Chondrocyte (in vitro differentiated cells): ENCODE measurements at places on chromosomes 11 and 22. TPM values are rescaled to one million over a fixed set of nuclear protein-coding genes. Genes with fewer than 3 reads are reported as not detected.

Gene ART1
- total RNA-seq = not detected in 3 replicates

Gene LRP4
- 7.0 to 14.8 TPM (median 7.1 TPM) in 3 replicates for total RNA-seq

DNA sequence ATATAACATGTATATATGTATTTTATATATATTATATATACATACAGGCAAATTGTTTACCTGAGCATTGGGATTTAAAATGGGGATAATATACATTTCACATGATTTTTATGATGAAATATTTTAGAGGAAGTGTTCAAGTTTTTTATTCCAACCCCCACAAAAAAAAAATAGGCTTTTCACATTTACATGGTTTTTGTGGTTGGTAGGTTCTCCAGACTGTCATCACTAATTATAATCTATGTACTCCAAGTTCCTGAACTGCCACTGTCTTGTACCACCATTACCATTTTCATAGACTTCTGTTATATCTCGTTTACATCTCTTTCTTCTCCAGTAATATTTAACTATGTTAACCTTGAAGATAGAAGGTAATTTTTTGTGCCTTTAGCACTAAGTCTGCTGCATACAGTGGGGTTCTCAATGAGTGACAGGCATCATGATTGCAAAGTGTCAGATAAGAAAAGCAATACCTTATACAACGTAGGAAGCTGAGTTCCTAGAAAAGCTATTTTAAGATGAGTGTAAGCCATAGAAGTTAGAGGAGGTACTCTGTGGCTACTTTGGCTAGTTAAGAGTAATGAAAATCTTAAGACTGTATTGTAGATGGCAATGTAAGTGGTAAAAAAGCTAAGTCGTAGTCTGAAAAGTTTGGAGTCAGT lies 5.2 kb downstream of the TMEM126A start:
- H3K27ac ChIP-seq = no peak overlapping the region
- no peak overlapping the region for H3K4me3 ChIP-seq
- no peak for DNase-seq
- H3K4me1 ChIP-seq = peaks cover 16% of the 10 kb centered on the region
- peaks cover 10% of the 10 kb centered on the region for H3K36me3 ChIP-seq

DNA sequence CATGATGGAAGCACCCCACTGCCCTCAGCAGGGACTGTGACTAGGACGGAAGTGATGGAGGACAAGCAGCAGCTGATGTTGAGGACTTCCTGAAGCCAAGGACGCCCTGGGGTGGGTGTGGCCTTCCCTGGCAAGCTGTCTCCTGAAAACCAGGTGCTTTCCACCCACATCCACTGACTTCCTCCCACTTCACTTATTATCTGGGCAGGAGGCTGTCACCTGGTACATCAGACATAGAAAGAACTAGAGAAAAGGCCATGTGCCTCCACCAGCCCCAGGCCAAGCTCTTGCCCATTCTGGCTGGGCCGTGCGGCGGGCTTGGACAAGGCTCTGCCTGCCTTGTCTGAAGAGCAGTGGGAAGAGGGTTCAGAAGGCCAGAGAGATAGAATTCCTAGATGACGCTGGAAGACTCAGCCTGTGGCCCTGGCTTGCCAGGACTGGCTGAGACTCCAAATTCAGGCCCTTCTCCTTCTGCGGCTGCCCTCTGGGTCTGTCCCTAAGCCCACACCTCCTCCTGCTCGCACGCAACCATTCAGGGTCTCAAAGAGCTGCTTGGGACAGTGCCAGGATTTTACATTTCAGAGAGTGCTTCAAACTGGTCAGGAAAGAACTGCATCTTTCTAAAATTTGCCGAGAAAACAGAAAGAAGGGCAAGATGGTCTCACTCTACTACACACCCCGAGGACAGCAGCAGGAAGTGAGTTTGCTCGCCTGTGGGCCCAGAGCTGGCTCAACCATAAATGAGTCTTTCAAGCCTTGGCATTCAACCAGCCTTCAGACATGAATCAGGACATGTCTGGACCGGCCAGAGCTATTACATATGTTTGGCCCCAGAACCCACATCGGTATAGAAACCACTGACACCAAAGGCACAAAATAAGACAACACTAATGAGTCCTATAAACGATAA lies 13.3 kb downstream of the ARHGAP1 start:
- H3K27ac ChIP-seq = peak overlapping the region; percentile 64
- H3K4me1 ChIP-seq = peaks cover 30% of the 10 kb centered on the region
- peaks cover 18% of the 10 kb centered on the region for H3K36me3 ChIP-seq
- no peaks in the 10 kb centered on the region for H3K27me3 ChIP-seq

DNA sequence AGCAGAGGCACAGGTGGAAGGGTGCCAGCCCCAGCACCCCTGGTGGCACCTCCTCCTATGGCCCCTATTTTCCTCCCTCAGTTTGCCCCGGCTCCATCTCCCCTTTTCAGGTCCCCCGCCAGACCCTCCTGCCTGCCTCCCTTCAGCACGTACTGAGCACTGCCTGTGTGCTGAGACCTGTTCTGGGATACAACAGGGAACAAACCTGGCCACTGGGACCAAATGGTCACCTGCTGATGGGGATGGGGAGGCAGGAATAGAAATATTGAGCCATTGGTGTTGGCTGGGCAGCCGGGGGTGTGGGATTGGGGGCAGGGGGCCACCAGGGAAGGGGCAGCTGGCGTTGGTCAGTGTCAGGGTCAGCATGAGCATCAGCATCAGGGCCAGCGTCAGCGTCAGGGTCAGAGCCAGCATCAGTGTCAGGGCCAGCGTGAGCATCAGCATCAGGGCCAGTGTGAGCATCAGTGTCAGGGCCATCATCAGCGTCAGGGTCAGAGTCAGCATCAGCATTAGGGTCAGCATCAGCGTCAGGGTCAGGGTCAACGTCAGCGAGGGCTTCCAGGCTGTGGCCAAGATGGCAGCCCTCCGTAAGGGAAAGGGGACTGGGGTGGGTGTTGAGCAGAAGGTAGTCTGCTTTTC lies 7.5 kb downstream of the ZNF74 start:
- H3K4me1 ChIP-seq = peaks cover 12% of the 10 kb centered on the region
- peaks cover 14% of the 10 kb centered on the region for H3K36me3 ChIP-seq
- H3K27me3 ChIP-seq = no peaks in the 10 kb centered on the region
- H3K4me3 ChIP-seq = no peak overlapping the region
- DNase-seq = no peak

GRCh38 chr22:31977141-31977841 lies 33.0 kb downstream of the YWHAH start:
- no peaks in the 10 kb centered on the region for H3K36me3 ChIP-seq
- no peak overlapping the region for H3K4me3 ChIP-seq
- no peak for DNase-seq
- peaks cover 2% of the 10 kb centered on the region for H3K4me1 ChIP-seq
- H3K27ac ChIP-seq = no peak overlapping the region

GRCh38 chr11:27754035-27755017 lies 54.1 kb upstream of the BDNF start:
- H3K4me1 ChIP-seq = peaks cover 43% of the 10 kb centered on the region
- H3K4me3 ChIP-seq = no peak overlapping the region
- no peak for DNase-seq
- peaks cover 6% of the 10 kb centered on the region for H3K27me3 ChIP-seq

GRCh38 chr11:72069787-72070251 lies 10.5 kb downstream of the NUMA1 start:
- DNase-seq = no peak
- H3K4me3 ChIP-seq = no peak overlapping the region
- H3K27me3 ChIP-seq = no peaks in the 10 kb centered on the region
- H3K36me3 ChIP-seq = peaks cover 1% of the 10 kb centered on the region
- H3K27ac ChIP-seq = peak overlapping the region; percentile 91
- peaks cover 47% of the 10 kb centered on the region for H3K4me1 ChIP-seq

- no peak overlapping the region for H3K4me3 ChIP-seq
- H3K27me3 ChIP-seq = peaks cover 3% of the 10 kb centered on the region
- no peaks in the 10 kb centered on the region for H3K36me3 ChIP-seq
- H3K4me1 ChIP-seq = no peaks in the 10 kb centered on the region
- no peak overlapping the region for H3K27ac ChIP-seq
- no peak for DNase-seq
Measured at GRCh38 chr11:76424379-76424778, 20.4 kb upstream of the EMSY start.

- no peak overlapping the region for H3K4me3 ChIP-seq
- H3K27me3 ChIP-seq = peaks cover 7% of the 10 kb centered on the region
- H3K27ac ChIP-seq = no peak overlapping the region
- no peaks in the 10 kb centered on the region for H3K4me1 ChIP-seq
- H3K36me3 ChIP-seq = no peaks in the 10 kb centered on the region
Measured at GRCh38 chr11:121494355-121495099, 41.8 kb upstream of the SORL1-AS1 start.
